ENCODE measurements at places on chromosomes 12 and 14.

DNA sequence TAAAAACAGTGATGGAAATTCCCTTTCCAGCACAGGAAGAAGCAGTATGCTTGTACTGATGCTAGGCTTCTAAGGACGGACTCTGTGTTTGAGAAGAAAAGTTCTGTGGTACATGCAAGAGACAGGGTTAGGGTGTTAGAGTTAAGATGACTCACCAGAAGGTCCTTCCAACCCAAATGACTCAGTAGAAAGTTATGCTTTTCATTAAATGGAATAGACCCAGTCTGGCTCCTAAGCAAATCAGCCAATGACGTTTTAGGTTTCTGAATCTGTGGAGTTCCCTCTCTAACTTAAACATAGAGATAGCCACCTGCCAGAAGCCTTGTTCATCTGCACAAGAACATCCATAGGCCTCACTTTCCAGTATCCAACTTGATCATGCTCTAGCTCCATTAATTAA, 5.7 kb downstream of the PTHLH start:
- DNase-seq: no peak

DNA sequence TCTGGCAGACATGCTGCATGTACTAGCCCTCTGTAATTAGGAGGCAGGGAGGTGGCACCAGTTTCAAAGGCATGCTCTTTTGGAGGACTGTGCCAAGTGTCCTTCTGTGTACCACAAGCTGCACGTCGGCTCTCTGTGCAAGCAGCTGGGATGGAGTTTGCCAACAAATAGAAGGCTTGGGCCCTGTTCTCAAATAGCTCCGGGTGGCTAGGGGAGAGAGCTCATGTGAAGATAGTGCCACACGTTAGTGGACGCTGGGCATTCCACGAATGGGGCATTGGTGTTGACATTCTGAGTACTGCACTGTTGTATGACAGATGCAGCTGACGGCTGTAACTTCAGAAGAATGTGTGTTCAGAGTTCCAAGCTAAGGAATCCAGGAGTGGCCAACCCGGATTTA, 4.4 kb downstream of the AACS start:
- DNase-seq: no peak

DNA sequence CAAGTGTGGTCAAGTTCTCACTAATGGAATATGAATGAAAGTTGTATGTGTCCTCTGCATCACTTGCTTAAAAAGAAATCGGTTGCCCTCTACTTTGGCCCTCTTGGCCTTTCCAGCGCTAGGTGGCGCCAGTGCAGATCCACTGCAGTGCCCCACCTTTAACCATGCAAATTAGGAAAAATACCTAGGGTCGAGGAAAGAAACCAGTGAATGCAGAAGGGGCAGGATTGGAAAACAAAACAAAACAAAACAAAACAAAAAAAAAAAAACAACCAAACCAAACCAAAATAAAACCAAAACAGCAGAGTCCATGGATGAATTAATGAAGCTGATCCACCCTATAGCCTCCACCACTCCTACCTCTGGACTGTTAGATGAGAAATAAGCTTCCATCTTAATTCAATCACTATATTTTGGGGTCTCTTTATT, 12.9 kb upstream of the NEMF start:
- peak; percentile 88 for DNase-seq

DNA sequence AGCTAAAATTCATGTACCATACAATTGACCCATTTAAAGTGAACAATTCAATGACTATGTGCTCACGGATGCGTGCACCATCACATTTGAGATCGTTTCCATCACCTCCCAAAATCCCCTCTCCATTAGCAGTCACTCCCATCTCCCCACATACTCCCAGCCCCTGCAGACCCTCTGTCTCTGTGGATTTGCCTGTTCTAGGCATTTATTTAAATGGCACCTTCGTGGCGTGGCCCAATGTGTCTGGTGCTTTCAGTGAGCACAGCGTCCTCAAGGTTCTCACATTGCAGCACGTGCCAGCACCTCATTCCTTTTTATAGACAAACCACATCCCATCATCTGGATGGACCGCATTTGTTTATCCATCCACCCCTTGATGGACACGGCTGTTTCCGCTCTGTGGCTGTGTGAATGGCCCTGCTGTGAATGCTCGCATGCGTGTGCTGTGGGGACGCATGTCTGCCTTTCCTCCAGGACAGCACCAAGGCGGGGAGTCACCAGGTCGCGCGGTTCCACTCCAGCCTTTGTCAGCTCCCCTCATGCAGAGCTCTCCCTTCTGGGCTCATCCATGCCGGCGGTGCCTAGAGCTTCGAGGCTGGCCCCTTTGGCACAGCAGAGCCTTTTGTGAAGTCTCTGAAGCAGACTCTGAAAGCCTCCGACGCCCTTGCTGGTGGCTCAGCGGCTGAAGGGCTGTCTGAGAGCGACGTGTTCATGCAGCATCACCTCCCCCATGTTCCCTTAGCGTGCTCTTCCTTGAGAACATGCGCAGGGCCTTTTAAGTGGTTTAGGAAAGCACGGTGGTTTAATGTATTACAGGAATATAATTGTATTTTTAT, 184.4 kb downstream of the KIF26A start:
- no peak for DNase-seq

DNA sequence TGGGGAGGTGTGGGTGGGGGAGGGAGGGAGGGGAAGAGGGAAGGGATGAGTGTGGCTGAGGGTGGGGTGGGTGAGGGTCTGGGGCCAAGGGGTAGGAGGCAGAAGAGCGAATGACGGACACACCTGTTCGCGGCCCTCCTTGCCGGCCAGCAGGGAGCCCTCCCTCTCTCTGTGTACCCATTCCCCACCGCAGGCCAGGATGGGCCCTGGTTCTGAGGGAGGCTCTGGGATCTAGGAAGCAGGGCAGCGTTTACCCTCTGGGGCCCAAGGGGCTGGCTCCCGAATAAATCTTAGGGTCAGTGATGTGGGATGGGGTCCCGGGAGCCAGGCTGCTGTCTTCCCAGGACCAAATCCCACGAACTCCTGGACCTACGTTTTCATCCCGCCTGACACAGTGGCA, 46.0 kb upstream of the ESRRB start:
- DNase-seq: no peak

DNA sequence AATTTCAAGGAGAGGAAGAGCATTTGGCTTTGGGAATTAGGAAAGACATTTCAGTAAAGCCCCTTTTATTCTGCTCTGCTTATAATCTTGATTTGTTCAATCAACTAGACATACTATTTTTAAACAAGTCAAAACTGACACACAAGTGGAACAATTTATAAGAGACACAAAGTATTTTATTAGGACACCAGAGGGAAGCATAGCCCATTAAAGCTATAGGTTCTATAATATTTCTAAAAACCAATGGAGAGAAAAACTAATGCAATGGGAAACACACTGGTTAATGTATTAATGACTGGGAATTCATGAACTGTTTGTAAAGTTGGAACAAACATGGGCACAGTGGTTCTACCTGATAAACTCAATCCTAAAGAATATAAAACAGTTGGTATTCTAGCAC, 15.3 kb upstream of the CERS5 start:
- no peak for DNase-seq

DNA sequence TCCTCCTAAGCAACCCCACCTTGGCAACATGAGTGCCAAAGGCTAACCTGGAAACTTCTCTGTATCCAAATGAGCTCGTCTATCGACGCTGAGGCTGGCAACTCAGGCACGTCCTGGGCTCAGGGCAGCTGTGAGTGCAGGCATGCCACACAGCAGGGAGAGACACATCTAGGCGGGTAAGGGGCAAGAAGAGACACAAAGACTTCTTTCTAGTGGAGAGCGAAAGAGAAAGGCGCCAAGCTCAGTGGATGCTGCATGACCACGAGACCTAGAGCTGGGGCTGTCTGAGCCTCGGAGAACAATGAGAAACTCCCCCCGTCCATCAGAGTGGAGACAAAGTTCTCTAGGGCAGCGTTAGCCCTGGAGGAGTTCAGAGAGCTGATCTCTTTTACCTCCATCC, 170.4 kb downstream of the CALM1 start:
- DNase-seq: no peak

GRCh38 chr12:865614-866013, 83.9 kb downstream of the RAD52 start:
- no peak for DNase-seq

GRCh38 chr12:6888360-6888759, 15.3 kb upstream of the SPSB2 start:
- no peak for DNase-seq

DNA sequence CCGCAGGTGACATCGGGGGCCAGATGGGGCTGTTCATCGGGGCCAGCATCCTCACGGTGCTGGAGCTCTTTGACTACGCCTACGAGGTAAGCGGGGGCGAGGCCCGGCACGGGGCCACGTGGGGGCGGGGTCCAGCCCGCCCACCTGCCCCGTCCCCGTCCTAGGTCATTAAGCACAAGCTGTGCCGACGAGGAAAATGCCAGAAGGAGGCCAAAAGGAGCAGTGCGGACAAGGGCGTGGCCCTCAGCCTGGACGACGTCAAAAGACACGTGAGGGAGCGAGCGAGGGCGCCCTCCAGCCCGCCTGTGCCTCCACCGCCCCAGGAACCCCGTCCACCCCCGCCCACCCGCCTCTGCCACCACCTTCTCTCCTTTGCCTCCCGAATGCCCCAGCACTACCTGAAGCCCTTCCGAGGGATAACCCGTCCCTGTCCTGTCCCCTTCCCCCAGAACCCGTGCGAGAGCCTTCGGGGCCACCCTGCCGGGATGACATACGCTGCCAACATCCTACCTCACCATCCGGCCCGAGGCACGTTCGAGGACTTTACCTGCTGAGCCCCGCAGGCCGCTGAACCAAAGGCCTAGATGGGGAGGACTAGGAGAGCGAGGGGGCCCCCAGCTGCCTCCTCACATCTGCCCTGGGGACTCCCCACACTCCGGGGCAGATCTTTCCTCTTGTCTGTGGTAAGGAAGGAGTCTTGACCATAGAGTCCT, 3.9 kb upstream of the SMARCD1 start:
- DNase-seq: no peak

DNA sequence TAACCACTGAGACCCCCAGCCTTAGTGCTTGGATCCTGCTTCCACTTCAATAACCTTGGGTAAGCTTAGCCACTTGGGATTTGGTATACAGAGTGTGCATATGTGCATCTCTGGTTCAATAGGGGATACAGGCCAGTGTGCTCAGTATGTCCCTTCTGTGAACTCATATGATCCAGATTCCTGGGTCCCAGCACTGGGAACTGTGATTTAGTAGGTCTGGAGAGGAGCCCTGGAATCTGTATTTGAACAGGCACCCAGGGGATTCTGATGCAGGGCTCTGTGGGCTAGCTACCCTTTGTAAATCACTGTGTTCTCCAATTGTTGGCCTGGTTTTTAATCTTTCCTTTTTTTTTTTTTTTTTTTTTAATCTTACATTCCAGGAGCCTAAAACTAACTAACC, 9.8 kb upstream of the RNU6-8 start:
- no peak for DNase-seq

DNA sequence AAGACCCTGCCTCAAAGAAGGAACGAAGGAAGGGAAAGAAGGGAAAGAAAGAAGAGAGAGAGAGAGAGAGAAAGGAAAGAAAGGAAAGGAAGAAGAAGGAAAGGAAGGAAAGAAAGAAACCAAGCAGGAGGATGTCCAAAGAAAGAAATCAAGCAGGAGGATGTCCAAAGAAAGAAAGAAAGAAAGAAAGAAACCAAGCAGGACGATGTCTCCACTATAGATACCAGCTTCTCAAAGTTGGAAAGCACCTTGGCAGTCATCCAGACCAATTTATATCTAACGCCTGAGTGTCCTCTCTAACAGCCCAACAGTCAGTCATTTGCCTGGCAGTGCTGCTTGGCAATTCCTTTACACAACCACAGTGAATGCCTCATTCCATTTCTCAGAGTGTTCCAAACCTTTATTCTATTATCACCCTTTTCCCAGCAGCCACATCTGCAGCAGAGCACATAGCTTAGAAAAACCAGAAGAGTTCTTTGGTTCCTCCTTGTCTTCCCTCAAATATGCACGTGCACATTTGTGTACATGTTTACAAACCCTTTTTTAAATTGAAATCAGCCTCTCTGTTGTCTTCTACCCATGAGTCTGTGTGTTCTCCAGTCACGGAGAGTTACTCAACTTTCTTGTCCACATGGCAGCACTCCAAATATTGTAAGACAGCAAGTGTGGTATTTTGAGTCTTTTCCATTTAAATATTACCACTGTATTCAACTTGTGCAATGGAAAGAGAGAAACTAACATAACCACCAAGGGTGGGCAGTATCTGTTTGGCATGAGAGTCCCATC, 138.4 kb downstream of the STXBP6 start:
- no peak for DNase-seq

GRCh38 chr12:112527082-112527481, 108.3 kb downstream of the PTPN11 start:
- no peak for DNase-seq

DNA sequence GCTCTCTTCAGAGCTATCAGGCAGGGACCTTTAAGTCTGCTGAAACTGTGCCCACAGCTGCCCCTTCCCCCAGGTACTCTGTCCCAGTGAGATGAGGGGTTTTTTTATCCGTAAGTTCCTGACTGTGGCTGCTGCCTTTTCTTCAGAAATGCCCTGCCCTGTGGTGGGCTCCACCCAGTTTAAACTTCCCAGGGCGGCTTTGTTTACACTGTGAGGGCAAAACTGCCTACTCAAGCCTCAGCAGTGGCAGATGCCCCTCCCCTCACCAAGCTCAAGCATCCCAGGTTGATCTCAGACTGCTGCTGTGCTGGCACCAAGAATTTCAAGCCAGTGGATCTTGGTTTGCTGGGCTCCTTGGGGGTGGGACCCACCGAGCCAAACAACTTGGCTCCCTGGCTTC, 46.9 kb upstream of the SLC16A7 start:
- no peak for DNase-seq

DNA sequence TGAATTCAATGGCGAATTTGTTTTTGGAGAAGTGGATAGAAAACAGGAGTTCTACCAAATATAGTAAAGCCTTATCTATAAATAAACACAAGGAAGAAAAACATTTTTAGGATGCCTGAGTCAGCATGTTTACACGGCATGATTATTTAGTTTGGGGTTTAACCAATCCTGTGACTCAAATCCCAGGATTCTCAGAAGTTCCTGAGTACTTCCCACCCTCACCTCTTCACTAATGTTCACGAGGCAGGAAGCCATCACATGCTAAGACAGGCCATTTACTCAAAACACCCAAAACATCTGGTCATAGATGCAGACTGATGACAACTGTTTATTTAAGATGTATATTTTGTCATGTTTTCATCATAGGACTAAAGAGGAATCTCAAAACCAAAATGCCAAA, 3.4 kb upstream of the GLRX5 start:
- DNase-seq: no peak

DNA sequence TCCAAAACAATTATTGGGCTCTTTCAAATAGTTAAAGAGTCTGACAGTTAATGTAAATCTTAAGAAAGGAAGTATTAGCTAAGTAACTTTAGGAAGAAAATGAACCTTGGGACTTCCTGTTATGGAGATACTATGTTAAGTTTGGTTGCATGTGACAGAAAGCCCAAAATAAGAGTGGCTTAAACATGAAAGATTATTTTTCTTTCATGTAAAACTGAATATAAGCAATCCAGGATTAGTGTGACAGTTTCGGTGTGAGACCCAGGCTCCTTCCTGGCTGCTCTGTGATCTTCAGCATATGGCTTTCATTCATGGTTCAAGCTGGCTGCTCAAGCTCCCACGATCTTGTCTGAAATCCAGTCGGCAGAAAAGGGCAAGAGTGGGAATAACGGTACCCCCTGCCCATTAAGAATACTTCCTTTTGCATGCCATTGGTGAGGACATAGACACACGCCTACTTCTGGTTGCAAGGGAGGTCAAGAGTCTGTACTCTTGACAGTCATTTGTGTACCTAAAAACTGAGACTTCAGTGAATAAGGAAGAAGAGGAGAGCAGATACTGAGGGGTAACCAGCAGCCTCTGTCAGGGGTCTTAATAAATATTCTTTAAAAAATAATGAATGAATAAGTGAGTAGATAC, 2.2 kb upstream of the RPAP3 start:
- no peak for DNase-seq

GRCh38 chr12:8780389-8780788, 42.0 kb upstream of the A2ML1 start:
- DNase-seq: peak; percentile 18

Measured in HAP-1 (cell line).